Calu3 (cell line): ENCODE measurements at places on chromosomes 7 and 10.

- DNase-seq: peak; percentile 41
These were observed 66.8 kb downstream of the TRIL start for GRCh38 chr7:28891192-28891875.

DNA sequence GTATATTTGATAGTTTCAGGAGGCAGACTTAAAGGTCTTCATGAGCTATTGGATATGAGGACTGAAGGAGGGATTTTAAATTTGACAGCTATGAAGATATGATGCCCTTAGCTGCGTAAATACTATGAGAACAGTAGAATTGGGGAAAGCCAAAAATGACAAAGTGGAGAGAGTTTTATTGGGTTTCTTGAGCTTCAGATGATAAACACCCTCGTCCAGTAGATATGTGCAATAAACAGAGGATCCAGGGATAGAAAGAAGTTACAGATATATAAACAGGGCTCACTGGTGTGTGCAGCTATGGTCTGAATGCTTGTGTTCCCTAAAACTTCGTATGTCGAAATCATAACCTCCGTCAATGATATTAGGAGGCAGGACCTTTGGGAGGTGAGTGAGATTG is 131.3 kb downstream of the INHBA start:
- DNase-seq: no peak

GRCh38 chr7:31805209-31805818 is 118.3 kb downstream of the PPP1R17 start:
- DNase-seq: no peak

DNA sequence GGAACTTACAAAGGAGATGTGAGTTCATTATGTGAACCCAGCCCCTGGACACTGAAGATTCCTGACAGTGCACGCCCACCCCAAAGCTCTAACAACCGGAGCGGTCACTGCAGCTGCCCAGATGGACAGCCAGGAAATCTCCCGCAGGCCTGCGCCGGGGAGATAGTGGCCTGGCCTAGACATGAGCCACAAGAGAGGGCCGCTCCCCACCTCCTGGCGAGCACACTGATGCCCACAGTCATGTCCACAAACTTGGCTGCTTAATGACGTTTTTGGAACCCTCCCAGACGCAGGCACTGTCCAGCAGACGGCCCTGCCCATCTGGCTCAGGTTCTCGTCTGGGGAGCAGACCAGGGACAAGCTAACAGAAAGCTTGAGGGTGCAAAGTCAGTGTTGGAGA is 34.2 kb downstream of the TCERG1L start:
- no peak for DNase-seq

DNA sequence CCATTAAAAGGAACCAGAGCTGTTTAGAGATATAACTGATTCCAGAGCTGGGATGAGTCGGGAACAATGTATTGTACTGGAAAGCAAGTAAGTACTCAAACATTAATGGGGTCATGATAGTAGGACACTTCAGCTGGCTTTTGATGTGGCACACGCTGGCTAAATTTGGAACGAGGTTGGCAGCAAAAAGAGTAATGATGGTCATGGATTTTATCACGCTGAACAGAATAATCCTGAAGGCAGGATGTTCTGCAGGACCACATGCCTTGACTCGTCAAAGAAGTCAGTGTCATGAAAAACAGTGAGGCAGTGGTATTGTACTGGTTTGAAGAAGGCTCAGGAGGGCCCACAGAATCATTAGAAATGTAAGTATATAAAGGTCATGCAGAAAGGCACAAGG is 220.3 kb downstream of the SNX13 start:
- DNase-seq: no peak

DNA sequence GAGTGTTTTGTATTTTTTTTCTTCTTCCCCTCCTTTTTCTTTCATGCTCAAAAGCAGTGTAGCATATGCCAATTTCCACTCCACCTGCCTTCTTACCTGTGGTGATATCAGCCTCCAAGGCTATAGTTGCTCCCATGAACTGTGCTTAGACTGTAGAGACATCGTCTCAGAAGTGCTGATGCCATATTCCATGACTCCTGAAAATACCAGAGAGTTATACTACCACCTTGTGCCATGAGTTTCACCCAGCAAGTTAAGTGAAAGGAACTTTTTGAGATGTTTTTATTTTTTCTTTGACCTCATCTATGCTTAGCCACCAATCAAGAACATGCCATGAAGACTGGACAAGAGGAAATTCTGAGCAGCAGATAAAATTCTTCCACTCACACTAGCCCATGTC is 142.8 kb upstream of the SEMA3E start:
- no peak for DNase-seq

- DNase-seq: no peak
These were observed 17.5 kb upstream of the KIF20B start for GRCh38 chr10:89683883-89684282.

DNA sequence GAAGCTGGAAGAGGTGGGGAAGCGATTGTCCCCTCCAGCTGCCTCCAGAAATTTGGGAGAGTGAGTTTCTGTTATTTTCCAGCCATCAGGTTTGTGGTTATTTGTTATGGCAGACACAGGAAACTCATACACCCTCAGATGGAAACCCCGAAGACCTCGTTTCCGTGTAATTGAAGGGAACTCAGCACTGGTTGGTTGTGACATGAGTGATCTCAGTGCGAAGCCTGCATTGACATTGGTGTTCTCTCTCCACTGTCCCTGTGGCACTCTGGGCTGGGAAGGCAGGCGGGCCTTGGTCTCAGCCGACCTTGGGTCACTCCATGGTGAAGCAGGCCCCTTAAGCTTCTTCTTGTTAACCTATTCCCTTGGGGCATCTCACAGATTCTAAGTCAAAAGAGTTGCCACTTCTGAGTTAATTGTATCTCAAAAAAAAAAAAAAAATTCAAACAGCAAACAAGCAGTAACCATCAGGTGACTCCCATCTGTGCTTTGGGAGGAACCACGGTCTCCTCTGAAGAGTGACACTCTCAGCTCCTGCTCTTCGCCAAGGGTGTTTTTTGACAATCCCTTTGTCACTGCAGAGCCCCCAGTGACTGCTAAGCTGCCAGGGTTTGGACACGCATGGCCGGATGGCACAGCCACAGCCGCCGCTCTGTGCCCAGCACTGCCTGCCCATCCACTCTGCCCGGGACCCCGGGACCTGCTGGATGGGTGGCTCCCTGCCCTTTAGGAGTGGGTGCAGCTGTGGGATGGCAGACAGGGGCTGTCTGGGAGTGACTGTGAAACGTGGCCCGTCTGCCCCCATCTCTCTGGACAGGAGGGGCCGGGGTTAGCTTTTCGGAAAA is 233.6 kb downstream of the PRPF18 start:
- DNase-seq: no peak

- no peak for DNase-seq
These were observed 1028.7 kb downstream of the XPNPEP1 start for GRCh38 chr10:108894402-108895301.

- no peak for DNase-seq
These were observed 782.7 kb upstream of the CELF2 start for GRCh38 chr10:10235003-10235402.

- DNase-seq: no peak
These were observed 23.4 kb downstream of the PYROXD2 start for GRCh38 chr10:98391578-98391991.
